Stimulated activated CD4-positive, alpha-beta T cell treated with anti-CD3 and anti-CD28 coated beads, Interleukin-1b, Interleukin-23, amount 100 ng/mL, for 1 hour (primary cell): ENCODE measurements at places on chromosomes 5 and 9.

DNA sequence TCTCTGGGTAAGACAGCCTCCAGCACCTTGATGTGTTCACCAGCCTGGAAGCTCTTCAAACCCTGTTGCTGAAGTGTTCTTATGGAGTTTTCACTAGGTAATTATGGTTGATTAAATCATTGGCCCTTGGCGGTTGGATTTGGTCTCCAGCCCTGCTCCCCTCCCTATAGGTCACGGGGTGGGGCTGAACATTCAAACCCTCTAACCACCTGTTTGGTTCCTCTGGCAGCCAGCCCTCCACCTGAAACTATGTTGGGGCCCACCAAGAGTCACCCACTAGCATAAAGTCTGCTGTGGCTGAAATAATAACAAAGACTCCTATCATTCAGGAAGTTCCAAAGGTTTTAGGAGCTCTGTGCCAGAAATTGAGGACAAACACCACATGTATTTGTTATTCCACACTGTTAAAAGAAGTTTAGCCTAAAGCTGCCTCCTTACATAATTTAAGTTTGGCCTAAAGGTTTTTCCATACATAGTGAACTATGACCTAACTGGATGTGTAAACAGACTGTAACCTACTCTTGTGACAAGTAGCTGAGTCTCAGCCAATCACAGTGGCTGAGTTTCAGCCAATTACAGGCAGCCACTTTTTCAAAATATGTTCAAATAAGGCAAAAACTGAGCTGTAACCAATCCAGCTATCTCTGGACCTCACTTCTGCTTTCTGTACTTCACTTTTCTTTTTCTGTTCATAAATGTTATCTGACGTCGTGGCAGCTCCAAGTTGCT, 34.8 kb downstream of the TMEM252 start:
- DNase-seq, result no peak

DNA sequence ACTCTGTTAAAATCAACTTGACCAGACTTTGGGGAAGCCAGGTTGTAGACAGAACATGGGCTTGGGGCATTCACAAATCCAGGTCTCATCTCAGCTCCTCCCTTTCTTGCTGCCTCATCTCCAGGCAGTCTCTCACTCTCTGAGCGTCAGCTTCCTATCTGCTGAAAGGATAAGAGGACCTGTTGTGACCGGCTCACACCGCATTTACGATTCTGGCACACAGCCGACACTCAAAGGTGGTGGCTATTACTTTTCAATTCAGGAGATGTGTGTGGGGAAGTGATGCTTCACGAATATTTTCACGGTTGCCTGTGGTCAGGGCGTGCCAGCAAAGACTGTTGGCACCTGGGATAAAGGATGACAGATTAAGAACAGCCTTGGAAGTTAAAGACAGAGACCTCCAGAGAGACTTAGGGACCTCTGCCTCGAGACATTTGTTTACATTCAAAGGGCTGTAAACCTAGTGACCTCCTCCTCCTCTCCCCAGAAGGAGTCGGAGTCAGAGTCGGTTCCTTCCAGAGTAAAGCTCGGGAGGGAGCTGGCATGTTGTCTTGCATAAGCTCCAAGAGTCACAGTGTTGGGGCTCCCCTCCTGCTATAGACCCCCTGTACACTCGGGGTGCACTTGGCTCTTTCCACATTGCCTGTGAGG, 83.2 kb downstream of the AK8 start:
- DNase-seq, result no peak

GRCh38 chr5:158482125-158482524, 617.6 kb downstream of the EBF1 start:
- DNase-seq, result no peak

DNA sequence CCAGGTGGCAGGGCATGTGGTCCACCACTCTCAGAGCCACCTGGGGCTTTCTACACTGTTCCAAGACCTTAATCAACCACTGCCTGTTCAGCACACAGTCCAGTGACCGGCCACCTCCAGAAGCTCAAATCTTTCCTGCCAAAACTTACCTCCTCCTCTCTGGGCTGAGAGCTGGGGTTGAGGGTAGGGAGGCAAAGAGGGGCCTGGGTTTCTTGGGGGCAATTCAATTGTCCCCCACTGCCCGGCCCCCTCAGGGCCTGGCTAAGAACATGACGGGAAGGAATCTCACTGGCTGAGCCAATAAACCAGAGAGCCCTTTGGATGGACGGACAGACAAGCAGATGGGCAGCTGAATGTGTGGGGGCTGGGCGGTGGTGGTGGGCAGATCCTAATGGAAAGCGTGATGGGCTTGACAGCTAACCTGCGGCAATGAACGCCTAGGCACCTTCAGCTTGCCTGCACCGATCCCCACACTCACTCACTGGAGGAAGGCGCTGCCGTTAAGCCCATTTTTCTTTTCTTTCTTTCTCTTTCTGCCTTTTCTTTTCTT, 5.4 kb downstream of the NR5A1 start:
- DNase-seq, result no peak

DNA sequence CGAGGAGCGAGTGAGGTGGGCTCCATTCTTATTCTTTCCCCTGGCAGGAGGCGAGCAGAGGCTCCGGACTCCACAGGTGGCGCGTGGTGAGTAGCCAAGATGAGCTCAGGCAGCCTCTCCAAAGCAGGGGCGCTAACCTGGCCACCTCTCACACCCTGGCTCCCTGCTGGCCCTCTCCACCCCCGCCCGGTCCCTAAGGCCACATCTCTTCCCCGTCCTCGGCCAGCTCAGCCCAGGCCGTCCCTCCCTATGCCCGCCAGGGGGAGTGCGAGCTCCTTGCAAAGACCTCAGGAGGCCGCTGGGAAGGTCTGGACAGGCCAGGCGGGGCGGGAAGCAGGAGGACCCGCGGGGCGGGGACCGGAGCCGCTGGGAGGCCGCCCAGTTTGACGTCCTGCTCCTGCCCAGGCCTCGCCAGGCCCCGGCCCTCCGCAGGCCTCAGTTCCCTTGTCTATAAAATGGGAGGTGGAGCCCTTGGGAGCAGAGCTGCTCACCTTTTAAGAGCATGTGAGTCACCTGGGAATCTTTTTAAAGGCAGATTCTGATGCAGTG, 46.3 kb upstream of the GGTA1 start:
- DNase-seq, result peak; percentile 8
